Adipocyte (in vitro differentiated cells): ENCODE measurements at places on chromosomes 2 and 18.

DNA sequence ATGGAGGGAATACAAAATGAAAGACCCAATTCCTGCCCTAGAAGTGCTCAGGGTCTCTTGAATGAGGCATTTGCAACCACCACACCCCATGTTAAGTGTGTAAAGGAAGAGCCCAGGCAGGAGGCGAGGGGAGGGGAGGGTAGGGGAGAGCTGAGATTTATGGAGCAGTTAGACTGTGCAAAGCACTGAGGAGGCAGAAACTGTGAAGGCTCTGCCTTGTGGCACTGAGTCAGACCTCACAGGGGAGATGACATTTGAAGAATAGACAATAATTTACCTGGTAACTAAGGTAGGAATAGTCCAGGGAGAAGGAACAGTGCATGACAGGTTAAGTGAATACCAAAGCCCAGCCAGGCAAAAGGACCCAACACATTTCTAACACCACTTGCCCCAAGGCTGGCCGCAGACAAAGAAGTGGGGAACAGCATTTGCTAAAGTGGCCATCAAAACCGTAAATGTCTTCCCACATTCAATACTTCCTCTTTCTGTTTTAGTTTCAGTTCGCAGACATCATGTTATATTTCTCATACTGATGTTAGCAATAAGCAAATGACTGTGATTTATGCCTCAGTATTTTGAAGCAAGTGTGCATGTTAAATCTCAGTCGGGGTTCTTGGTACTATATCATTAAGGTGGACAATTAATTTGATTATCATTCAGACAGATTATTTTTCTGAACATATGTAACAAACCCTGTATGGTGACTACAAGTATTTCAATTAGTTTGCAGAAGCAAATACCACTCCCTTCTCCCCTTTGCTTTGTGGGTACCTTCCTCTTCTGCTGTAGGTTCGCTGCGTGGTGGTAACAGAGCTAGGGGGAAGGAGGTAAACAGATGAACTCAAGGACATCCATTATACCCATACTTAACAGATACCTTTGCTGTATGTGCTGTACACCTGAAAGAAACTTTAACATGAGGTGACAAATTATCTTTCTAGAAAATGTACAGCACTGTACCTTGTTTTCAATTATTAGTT is 27.5 kb downstream of the CDH20 start:
- DNase-seq = no peak

GRCh38 chr18:8785261-8785660 is 79.9 kb downstream of the MTCL1 start:
- DNase-seq = no peak

DNA sequence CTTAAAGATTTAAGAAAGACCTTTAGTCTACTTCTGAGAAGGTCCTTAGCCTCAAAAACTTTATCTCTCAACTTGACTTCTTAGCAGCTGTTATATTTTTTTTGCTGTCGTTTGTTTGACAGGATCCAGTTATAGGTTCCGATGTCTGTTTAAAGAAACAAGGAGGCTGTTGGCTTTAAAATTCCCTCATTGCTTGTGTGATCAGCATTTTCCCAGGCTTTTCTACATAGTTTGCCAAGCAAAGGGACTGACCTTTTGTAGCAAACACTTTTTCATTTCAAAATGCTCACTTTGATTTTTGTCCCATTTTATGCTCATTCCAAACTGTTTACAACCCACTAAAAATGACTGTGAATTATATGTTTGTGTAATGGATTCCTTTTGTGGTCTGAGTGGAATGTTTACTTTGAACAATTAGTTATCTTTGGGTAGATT is 394.9 kb downstream of the ARHGAP15 start:
- peak; percentile 72 for DNase-seq

DNA sequence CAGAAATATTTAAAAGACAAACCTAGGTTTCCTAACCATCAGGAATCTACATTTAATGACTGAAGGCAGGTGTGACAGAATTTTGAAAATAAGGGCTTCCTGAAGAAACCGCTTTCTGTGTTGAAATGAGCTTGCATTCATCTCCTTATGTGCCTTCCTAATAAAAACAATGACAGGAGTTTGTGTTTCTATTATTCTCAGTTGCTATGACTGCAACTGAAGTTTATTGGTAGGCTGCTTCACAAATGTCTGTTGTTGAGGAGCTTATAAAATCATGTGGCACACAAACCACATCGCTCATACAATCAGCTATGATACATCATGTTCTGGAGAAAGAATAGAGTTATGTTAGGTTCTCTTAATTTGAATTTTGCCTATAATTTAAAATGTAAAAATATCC is 362.7 kb upstream of the SLC8A1 start:
- no peak for DNase-seq

GRCh38 chr2:33104726-33105125 is 158.0 kb downstream of the LTBP1 start:
- peak; percentile 44 for DNase-seq

GRCh38 chr18:6476880-6477279 is 62.2 kb upstream of the L3MBTL4 start:
- DNase-seq = no peak

GRCh38 chr2:187912950-187913349 is 358.7 kb upstream of the TFPI start:
- no peak for DNase-seq

DNA sequence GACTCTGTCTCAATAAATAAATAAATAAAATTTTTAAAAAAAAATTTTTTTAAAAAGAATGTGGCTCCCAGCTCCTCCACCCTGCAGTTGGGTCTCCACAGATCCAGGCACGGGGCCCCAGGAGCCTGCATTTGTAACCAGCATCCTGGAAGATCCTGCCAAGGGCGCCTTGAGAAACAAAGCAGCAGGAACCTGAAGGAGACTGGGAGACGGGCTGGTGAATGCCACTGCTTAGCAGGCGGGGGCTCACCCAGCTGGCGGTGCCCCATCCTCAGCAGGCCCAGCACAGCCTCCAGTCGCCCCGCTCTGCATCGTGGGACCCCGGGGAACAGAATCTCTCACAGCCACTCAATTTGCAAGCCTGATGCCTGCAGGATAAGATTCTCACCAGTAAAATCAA is 187.5 kb upstream of the SALL3 start:
- no peak for DNase-seq

GRCh38 chr2:144579556-144579955 is 59.6 kb upstream of the ZEB2 start:
- no peak for DNase-seq

- peak; percentile 7 for DNase-seq
These were observed 1046.0 kb upstream of the TMEFF2 start for GRCh38 chr2:193240752-193241151.

DNA sequence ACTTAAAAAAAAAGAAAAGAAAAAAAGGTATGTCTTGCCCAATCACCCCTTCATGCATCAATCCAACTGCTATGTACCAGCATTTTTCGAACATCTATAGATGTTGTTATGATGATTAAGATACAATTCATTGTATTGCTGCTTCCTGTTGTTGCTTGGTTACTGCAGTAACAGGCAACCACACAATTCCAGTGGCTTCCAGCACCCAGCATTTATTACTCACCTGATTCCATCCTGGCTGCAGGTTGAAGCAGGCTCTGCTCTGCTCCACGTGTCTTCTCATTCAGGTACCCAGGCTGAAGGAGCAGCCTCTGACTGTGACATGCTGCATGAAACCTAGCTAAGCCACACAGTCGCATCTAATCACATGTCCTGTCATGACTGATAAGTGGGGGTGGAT is 196.9 kb downstream of the INO80D start:
- no peak for DNase-seq

DNA sequence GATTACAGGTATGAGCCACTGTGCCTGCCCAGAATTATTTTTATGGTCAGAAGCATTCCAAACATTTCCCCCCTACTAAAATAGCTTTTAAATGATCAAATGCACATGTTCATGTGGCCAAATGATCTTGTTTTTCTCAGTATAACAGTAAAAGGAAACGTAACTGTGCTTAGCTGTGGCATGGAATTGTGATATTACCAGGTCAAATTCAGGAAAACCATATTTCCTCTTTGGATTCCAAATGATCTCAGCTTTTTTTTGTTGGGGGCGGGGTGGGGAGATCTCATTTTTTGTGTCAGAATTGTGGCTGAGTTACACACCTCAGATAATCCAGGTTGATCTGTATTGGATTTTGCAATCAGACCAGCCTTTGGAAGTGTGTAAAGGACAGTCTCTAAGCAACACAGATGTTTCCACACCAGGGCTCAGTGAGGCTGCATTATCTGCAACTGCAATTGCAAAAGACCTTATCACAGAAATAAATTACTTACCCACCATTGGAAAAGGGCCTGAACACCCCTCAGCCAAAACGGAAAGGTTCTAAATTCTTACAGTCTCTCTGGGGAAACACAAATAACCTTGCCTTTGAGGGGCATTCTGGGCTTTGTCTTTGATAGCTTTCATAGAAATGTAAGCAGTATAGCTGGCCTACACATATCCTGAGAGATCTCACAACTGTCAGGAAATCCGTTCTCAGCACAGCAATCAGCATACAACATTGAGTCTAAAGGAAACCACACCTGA is 8.4 kb downstream of the CASP10 start:
- peak; percentile 61 for DNase-seq

- DNase-seq = no peak
These were observed 76.2 kb upstream of the SOX11 start for GRCh38 chr2:5616019-5616418.

- peak; percentile 90 for DNase-seq
These were observed 55.5 kb upstream of the HS6ST1 start for GRCh38 chr2:128374001-128374710.

GRCh38 chr2:168136392-168136977 is 110.9 kb downstream of the STK39 start:
- DNase-seq = peak; percentile 60

GRCh38 chr2:239805043-239805329 is 220.2 kb downstream of the NDUFA10 start:
- no peak for DNase-seq

DNA sequence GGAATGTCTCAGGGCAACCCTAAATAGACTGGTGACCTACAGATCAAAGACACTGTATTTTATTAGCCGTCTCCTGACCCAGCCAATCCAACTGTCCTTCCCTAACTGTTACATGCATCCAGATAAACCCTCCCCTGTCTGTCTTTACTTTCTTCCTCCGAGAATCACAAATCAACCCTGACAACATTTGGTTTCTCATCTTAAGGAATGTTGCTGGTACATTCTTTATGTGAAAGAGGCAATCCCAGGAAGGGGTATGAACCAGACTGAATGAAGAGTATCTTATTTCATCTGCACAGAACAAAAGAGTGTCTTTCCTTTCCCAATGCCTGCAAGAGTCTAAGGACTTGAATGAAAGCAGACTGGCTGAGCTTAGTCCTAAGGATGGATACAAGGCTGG is 113.9 kb upstream of the LTBP1 start:
- peak; percentile 88 for DNase-seq
